ENCODE measurements at places on chromosomes 2 and 18.

GRCh38 chr18:67483237-67483636 is 33.3 kb downstream of the DSEL start:
- peak; percentile 50 for DNase-seq

- DNase-seq, result no peak
These were observed 167.8 kb upstream of the LYPD1 start for GRCh38 chr2:132837769-132838168.

DNA sequence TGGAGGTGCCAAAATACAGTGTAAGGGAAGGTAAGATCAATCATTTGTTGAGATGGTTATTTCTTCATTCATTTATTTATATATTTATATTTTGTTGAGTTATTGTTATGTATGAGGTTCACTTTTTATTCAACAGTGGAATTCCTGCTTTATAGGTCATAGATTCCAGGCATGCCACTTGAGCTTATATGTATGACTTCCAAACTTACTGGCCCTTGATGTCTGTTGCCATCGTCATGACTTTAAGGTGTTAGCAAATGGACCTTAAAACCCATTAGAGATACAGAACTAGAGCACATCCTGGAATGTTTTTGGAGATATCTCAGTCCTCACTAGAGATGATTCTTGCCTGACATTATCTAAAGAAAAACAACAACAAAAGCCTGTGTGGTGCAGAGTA is 25.9 kb downstream of the CCDC85A start:
- DNase-seq, result no peak

- DNase-seq, result no peak
These were observed 37.1 kb upstream of the CTLA4 start for GRCh38 chr2:203830304-203831055.

- no peak for DNase-seq
These were observed 14.6 kb downstream of the LDLRAD4 start for GRCh38 chr18:13232971-13233786.

GRCh38 chr2:191638079-191638801 is 39.7 kb upstream of the NABP1 start:
- no peak for DNase-seq

DNA sequence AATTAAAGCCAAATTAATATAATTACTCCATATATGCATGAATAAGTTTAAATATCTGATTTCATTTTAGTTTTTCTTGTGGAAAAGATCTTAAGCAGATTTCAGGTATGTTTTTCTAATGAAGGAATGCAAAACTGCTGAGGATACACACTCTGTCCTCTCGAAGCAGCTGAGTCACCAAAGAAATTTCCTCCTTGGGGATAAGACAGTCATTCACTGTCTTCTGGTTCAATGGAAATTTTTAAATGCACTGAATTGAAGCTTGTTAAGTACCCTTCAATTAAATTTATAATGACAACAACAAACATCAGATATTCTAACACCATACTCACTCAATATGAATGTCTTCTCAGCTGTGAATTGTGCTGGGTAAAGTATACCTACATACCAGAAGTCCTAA is 101.5 kb upstream of the DNER start:
- DNase-seq, result peak; percentile 21

- DNase-seq, result no peak
These were observed 36.5 kb downstream of the EIF4E2 start for GRCh38 chr2:232586943-232587505.

DNA sequence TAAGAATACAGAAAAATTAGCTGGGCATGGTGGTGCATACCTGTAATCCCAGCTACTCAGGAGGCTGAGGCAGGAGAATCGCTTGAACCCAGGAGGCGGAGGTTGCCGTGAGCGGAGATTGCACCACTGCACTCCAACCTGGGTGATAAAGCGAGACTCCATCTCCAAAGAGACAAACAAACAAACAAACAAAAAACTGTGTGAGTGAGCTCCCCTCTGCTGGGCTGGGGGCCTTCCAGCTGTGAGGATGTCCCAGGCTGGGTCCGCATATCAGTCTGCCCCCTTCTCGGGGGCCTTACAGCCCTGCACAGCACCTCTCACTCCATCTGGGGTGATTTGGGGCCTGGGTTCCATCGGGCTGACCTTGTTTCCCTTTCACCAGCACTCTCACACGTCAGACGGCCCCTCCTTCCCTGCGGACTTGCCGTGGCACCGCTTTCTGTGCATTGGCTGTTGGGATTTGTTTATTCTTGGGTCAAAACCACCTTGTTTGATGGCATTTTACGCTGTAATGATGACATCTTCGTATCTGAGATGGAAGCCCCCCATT is 2.8 kb upstream of the KLHL30 start:
- no peak for DNase-seq

- DNase-seq, result no peak
These were observed 53.4 kb downstream of the SH3RF3 start for GRCh38 chr2:109182426-109182825.

DNA sequence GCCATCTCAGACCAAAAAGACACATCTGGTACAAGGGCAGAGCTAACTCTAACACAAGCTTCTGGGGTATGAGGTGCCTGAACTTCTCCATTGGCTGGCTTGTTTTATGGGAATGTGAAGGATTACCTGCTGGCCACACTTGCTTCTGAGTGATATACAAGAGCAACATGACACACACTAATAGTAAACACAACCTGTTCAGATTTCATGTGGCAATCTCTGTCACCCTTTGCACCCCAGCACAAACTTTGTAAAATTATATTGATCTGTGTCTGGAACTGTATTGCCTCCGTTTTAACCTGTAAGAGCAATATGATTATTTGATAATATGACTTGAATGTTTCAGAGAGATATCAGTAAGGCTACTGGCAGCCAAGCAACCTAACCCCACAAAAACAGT is 276.7 kb downstream of the CCDC85A start:
- no peak for DNase-seq

GRCh38 chr2:9258501-9258900 is 51.9 kb downstream of the ASAP2 start:
- DNase-seq, result no peak

GRCh38 chr18:25735459-25735858 is 355.0 kb downstream of the SS18 start:
- no peak for DNase-seq

DNA sequence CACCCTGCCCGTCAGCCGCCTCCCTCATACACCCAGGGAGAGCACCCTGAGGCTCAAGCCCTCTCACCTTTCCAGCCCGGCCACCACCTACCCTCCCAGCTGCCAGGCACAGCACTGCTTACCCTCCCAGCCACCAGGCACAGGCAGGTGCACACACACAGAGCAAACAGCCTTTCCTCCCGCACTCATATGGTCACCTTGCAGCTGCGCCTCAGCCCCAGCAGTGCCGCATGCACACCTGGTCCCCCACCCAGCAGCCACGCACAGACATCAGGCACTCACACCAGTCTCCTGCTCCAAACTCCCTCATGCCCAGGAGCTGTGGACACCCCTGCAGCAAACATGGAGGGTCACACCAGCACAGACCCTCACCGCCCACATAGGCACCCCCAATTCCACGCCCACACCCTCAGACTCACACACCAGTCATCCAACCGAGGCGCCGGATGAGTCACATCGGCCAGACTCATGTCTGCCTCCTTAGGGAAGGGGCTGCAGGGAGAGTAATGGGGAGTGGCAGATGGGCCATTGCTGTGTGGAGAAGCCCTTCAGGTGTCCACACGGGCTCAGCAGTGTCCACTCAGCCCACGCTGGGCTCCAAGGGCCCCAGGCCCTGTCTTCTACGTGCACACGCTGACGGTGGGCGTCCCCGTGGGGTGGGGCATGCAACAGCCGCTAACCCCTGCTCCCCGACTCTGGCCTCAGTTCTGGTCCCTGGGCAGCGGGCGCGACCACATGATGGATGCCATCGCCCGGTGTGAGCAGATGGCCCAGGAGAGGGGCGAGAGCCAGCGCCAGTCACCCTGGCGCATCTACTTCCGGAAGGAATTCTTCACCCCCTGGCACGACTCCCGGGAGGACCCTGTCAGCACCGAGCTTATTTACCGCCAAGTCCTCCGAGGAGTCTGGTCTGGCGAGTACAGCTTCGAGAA is 22.3 kb upstream of the GPR17 start:
- DNase-seq, result no peak

- DNase-seq, result no peak
These were observed 995 bp downstream of the MBD5 start for GRCh38 chr2:148021886-148022285.

DNA sequence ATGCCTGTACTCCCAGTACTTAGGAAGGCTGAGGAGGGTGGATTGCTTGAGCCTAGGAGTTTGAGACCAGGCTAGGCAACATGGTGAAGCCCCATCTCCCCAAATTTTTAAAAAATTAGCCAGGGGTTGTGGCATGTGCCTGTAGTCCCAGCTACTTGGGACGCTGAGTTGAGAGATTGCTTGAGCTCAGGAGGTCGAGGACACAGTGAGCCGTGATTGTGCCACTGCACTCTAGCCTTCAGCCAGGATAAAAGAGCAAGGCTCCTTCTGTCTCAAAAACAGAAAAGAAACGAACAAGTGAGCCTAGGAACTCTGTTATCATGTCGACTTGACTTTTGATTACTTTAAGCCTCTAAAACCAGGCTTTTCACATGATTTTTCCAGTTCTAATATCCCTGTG is 13.7 kb downstream of the NPC1 start:
- no peak for DNase-seq

- peak; percentile 33 for DNase-seq
These were observed 1.4 kb upstream of the GALNT13 start for GRCh38 chr2:153870308-153870707.

- no peak for DNase-seq
These were observed 116.4 kb downstream of the PLB1 start for GRCh38 chr2:28612131-28612812.

DNA sequence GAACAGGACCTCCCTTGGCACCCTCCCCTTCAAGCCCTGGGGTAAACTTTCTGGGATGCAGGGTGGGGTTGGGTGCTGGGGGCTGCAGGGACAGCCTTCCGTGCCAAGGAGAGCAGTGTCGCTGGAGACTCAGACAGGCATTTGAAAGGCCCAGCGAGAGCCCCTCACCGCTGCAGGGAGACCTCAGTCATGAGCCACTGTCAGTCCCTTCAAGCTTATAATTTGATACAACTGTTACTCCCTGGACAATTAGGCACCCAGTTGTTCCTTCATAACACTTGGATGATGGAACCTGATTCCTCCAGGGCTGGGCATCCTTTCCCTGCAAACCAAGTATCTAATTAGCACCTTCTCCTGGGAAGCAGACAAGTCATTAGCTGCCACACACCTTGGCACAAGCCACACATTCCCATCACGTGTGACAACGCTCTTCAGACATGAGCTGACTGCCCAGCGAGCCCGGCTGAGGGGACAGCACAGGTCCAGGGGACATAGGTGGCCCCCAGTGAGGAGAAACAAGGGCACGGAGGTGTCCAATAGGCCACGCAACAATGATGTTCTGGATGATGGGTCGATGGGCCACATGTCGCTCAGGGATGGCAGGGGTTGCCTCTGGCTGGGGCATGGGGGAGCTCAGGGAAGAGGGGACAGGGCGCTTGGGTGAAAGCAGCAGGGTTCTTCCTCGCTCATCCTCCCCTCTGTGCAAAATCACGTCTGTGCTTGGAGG is 59.6 kb downstream of the KCNF1 start:
- peak; percentile 56 for DNase-seq

DNA sequence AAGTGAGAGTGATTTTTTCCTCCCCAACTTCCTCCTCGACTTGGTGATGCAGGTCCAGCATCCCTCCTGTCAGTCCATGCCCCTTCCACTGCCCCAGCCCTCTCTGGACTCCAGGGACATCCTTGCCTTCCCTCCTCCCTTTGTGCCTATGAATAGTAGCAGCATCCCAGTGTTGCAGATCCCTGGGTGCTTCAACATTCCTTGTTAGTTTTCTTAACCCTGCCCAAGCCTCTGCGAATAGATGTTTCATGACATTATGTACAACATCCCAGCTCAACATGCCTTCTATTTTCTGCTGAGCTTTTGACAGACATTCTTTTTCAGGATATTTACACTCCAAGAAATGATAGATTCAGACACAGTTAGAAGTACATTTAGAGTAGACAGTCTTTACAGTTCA is 35.3 kb upstream of the CCDC150 start:
- DNase-seq, result no peak

DNA sequence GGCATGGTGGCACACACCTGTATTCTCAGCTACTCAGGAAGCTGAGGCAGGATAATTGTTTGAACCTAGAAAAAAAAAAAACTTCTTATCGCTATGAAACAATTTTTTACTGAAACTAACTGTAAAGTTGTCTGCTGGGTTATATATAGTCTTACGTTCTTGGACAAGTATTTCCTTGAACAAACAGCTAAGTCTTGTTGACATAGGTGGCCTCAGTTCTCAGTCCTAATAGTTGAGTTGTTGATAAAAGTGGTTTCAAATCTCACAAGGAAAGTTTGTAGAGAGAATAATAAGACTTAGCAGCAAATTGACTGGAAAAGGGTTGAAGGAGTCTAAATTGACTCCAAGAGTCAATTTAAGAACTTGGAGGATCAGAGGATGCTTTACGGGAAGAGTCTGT is 166.5 kb upstream of the KCNJ3 start:
- no peak for DNase-seq

- DNase-seq, result peak; percentile 83
These were observed 2.1 kb downstream of the ARID5A start for GRCh38 chr2:96538487-96539214.

DNA sequence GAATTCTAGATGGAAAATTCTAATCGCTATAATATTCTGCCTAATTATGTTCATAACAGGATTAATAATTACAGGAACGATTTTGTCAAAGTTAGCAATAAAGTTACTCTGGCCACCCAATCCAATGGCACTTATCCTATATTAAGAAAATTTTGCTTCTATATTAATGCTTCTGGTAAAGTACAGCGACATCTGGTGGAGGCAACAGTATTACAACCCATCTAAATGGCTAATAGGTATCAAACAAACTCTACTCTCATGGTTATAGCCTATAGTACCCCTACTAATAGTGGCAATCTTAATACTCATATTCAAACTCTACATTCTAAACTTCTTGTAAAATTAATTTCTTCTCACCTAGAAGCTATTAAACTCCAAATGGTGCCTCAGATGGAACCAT is 1084.7 kb upstream of the LRRTM1 start:
- no peak for DNase-seq

- DNase-seq, result no peak
These were observed 35.5 kb downstream of the SDC1 start for GRCh38 chr2:20189299-20189931.

- no peak for DNase-seq
These were observed 37.8 kb downstream of the HS6ST1 start for GRCh38 chr2:128280901-128281321.
